ENCODE measurements at places on chromosomes 16 and 17.
A peak's percentile ranks its signal among the peaks of the same experiment; 100 is the strongest.

- no peak for DNase-seq
These were observed 468.8 kb upstream of the KIF2B start for GRCh38 chr17:53353919-53354351.

DNA sequence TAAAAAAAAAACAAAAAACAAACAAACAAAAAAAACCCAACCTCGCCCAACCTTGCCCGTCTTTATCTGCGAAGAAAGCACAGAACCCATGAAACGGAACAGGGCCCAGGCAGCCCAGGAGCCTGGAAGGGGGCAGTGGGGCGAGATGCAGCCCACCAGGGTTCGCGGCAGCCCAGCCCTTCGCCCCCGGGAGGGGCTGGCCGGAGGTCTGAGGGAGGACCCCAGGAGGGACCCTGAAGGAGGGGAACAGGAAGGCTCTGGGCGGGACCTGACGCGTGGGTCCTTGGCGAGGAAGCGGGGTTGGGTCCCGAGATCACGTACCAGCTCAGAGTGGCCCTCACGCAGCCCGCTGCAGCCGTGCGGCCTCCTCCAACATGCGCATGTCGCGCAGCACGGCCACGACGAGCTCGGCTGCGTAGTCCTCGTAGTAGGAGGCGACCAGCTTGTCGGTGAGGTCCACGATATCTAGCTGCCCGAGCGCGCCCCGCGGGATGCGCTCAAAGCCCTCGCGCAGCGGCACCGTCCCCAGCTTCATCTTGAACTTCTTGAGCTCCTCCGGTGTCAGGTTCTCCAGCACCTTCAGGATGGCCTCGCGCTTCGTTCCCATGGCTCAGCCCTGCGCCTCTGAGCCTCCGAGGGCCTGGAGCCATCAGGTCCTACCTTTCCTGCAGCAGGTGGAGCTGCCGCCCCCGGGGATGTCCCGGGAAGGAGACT, at the start of gene PYDC1:
TSS of gene PYDC1 (minus strand) at position 714 of the 714 bp plus-strand sequence. CDS start at position 607, 107 bp downstream.
- no peak for DNase-seq

DNA sequence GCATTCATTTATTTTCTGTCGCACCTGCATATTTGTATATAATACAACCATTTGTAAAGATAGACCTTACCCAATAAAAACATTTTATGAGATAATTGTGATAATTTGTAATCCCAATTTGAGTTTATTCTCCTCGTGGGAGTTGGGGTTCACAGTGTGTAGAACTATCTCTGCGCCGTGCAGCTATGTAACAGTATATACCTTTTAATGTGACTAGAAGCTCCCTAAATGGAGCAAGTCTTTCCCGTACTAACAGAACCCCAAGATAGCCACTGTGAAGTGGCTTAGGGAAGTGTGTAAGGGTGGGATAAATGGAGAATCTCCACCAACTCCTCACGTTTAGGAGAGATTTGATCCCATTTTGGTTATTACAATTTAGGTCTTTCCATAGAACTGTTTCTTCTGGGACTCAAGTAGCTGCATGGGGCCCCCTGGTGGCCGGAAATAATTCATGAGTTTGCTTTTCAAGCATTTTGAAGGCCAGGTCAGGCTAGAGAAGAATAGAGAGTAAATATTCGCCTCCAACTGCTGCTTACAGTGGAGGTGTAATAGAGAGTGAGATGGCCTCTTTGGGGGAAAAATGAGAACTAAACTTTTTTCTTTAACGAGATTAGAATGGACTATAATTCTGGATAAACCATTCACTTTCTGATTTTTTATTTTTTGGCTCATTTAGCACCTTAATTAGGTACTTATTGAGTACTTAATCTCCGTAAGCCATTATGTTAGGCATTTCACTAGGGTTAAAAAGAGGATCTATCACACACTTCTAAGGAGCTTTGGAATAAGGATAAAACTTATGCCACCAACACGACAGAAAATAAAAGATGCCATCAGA, 4.5 kb downstream of the TMEM100 start:
- DNase-seq: peak; percentile 50

GRCh38 chr16:81469710-81470535, 25.3 kb downstream of the CMIP start:
- no peak for DNase-seq

GRCh38 chr16:24164416-24164815, 91.7 kb upstream of the CACNG3 start:
- no peak for DNase-seq

Data from stimulated activated CD4-positive, alpha-beta T cell treated with anti-CD3 and anti-CD28 coated beads, Interleukin-4, amount 100 ng/mL, for 48 hours (primary cell).